ENCODE measurements at places on chromosomes 4 and X.

GRCh38 chr4:213971-214370 lies 89.7 kb downstream of the ZNF718 start:
- no peak for DNase-seq

DNA sequence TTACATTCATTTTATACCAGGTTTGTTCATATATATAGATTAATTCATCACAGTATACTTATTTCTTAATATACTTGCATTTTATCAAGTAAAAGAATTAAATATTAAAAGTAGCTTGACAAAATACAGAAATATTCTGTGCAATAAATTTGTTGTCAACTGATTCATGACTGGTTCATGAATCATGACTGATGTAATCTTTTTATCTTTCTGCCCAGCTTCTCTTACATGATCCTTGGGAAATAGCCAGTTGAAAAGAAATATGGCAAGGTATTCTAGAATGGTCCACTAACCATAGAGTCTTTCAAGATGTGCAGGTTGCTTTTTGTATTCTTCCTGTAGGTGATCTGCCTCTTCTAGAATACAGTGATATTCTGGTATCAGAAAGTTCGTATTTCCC lies 4.2 kb upstream of the CCNA2 start:
- DNase-seq, result peak; percentile 74

- peak; percentile 6 for DNase-seq
These were observed 32.9 kb upstream of the PAGE5 start for GRCh38 chrX:55187281-55187680.

DNA sequence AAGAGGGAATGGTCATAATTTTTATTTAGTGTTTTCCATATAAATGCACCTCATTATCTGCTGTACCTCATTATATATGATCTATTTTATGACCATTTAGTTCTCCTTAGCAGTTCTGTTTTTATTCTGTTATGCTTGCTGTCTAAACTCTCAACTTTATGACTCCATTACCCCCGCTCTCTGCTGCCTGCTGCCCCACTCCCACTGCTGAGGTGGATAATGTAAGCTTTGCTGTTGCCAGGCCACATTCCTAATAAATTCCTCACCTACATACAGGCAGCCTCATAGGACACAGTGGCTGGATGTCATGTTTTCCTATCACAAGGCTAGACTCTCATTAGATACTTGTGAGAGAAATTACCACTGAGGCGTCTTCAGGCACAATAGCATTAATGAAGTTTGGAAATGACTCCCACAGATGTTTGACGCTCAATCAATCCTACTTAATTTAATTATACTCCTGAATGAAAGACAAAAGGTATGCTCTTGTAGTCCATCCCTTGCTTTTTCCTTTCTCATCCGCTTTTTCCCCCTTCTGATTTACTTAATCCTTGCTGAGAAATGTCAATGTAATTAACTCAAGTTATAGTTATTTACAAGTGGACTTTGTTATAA lies 497.5 kb upstream of the IGFBP7 start:
- DNase-seq, result no peak

- no peak for DNase-seq
These were observed 393.6 kb downstream of the PDGFC start for GRCh38 chr4:156578005-156578404.

GRCh38 chrX:45935408-45935807 lies 609.8 kb downstream of the ZNF674 start:
- DNase-seq, result no peak

- DNase-seq, result peak; percentile 72
These were observed 24.8 kb upstream of the EOLA2 start for GRCh38 chrX:149962859-149963757.

GRCh38 chr4:73308286-73308685 lies 49.7 kb upstream of the ANKRD17 start:
- DNase-seq, result peak; percentile 66

GRCh38 chr4:110009550-110009949 lies 96.9 kb downstream of the EGF start:
- DNase-seq, result no peak

DNA sequence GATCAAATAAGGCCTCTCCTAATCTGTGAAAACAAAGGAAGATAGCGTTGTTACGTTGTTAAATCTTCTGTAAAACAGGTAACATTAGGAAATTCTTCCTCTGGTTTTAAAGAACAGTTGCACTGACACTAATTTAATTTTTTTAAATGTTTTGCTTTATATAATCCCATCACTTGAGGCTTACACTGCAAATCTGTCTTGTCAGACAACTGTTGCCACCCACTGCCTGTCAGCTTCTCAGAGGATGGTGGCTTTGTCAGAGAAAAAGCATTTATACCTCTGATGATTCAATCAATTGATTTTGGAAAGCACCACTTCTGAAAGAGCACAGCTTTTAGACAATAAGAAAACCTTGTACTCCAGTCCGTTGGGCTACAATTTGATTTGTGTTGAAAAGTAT lies 799.1 kb downstream of the FSTL5 start:
- peak; percentile 18 for DNase-seq

DNA sequence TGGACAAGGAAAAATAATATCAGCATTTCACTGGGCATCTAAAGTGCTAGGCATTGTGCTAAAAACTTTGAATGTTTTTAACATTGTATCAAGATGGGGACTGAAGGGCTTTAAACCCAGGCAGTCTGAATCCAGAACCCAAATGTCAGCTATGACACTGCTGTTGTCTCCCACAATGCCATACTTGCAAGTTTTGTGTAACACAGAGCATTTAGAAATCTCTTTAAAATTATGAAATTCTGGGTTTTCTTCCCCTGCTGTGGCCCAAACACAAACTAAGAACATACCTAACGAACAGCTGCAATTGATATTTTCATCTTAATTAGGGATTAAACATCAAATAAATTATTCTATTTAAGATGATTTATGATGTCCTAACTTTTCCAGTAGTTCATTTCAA lies 66.8 kb upstream of the LSM6 start:
- no peak for DNase-seq

DNA sequence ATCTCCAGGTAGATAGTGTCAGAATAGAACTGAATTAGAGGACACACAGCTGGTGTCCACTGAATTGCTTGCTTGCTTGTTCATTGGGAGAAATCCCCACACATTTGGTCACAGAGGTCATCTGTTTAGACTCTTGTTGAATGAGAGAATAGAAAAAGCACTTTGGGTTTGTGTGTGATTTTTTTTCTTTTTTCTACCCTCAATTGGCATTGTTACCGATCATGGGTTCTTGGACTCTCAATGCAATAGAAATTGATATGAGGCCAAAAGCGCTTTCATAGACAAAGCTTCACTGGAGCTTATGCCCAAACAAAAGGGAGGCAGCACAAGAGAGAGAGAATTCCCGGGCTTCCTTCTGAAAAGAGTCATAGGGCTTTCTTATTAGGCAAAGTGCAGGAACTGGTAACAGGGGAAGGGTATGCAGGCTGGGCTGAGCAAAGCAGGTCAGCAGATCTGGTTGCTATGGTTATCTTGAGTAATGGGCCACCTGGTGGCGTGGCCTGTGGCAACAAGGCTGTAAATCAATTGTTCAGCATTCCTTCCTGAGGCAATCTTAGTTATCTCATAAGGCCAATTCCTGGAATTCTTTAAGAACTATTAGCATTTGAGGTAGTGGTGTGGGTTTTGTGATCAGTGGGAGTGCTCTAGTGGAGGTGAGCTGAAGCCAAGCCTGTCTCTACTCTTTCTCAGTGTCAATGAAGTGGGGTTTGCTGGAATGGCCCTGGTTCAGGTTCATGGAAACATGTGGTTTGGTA lies 5.3 kb upstream of the GPR82 start:
- no peak for DNase-seq

DNA sequence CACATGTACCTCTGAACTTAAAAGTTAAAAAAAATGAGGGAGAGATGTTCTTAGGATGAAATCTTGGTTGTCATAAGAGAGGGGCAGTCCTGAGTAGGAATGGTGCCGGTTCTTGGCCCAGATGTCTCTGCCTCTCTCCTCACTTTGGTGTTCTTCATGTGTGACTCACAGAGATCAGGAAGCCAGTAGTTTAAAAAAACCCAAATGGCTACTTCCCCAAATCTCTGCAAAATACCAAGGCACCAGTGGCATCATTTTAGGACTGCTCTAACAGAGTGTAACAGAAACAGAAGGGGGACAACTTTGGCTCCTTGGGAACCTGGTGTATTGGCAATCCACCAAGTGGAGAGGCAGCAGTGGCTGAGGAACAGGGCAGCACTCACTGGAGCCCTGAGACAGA lies 116.8 kb downstream of the SCD5 start:
- no peak for DNase-seq

DNA sequence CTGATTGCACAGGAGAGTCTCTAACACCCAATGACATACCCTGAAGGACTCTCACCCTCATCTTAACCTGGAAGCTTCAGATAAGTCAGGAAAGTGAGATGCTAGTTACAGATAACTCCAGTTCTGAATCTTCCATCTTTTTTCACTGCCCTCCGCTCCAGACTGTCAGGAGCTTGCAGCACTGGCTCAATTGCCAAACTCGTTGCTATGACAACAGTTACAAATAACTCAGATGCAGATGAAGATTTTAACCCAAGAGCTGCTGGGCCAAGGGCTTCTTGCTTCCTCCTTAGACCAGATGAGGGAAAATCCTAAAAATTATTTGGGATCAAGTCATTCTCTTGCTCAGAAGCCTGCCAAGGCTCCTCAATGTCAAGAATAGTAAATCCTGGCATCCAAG lies 109.1 kb upstream of the HUWE1 start:
- peak; percentile 0 for DNase-seq

DNA sequence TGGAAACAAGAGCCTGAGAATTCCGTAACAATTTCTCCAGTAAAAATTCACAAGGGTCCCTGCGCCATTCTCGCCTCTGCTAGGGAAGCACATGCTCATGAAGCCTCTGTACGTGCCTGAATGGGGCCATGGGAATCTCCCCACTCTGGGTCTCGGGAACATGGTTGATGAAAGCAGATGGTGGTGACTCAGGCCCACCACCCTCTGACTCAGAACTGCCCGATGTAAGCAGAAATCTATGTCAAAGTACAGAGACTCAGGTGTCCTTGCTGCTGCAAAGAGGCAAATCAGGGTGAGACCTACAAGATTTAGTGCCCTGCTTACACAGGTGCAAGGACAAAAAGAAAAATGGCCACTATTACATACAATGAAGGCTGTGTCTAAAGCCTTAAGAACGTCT lies 65.0 kb downstream of the SCD5 start:
- DNase-seq, result peak; percentile 83

Data from ELR (cell line).